ENCODE measurements at places on chromosomes 12 and 14.

DNA sequence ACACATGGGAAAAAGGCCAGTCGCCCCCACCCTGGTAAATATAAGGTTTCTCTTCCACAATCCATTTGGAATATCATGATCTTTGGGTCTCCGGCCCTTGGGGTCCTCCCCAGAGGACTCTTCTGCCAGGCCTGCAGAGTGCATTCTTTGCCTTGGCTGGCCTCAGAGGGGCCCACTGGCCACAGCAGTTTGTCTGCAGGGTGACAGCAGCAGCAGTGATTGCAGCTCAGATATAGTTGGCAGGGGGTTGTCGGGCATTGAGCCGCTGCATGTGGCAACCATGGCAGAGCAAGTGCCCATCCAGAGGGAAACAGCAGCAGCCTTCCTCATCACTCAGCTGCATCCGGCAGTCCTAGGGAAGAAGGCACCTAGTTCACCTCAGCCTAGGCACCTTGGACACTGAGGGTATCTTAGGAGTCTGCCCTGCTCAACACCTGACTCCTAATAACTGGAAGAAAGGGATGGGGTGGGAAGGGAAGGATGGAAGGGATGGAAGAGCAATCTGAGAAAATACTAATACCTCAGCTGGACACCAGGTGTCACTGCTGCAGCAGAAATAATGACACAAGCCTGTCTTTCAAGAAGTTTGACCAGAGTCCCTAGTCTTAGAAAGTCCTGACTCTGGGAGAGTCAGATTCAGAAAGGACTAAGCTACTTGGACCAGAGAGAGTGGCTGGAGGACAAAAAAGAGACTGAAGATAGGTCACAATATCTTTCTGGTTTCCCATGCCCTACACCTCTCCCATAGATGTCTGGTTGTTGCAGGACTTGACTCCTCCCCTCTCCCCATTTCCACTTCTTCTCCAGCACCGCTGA, 8.9 kb downstream of the AJUBA start:
- no peak for DNase-seq

DNA sequence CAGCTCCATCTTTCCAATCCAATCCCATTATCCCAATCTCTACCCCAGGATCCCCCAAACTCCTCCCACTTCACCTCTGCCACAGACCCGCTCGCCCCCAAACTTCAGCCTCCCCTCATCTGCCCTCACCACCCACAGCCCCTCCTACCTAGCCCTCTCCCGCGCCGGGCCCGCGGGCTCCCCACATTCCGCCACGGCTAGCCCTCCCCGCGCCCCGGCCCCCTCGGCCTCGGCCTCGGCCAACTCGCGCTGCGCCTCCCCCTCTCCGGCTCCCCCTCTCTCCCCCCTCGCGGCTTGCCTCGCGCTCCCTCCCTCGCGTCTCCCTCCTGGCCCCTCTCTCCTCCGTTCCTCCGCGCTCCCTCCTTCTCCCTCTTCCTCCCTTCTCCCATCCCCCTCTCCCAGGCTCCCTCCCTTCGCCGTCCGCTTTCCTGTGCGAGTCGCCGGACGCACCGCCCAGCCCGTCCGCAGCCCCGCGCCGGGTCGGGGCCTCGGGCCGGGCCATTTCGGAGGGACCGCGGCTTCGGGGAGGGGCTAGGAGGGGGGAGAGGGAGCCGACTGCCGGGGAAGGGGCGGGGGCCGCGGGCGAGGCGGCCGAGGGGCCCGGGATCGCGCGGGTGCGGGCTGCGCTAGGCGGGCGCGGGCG, at the start of gene ATN1:
TSS of gene ATN1 (plus strand) at position 581 of the 643 bp plus-strand sequence. CDS start 6,043 bp downstream, outside the sequence.
- peak; percentile 46 for DNase-seq

DNA sequence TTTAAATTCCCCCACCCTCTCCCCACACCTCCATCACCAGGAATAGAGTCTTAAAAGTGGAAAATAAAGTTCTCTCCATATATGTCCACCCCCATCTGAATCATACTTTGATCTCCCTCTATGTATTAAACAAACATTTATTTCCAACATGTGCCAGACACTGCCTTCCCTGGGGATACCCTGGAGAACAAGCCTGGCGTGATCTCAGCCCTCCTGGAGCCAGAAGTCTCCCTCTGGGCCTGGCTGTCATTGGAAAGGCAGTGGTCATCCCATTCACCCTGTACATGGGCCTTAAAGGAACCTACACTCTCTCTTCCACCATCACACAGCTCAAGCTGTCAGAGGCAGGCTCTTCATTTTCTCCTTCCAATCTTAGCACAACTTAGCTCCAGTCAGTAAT, 143.6 kb downstream of the EMP1 start:
- DNase-seq: no peak

DNA sequence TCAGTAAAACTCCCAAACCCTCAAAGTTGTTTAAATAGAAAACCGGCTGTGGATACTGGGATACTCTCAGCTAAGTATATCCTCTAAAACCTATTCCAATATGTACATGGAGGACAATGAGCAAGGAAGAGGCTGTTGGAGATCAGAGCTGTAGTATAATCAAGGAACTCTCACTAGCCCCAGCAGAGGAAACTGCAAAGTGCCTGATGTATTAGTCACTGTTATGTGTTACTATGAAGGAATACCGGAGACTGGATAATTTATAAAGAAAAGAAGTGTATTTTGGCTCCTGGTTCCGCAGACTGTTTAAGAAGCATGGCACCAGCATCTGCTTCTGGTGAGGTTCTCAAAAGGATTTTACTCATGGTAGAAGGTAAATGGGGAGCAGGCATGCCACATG, 65.6 kb upstream of the RPL10L start:
- no peak for DNase-seq

DNA sequence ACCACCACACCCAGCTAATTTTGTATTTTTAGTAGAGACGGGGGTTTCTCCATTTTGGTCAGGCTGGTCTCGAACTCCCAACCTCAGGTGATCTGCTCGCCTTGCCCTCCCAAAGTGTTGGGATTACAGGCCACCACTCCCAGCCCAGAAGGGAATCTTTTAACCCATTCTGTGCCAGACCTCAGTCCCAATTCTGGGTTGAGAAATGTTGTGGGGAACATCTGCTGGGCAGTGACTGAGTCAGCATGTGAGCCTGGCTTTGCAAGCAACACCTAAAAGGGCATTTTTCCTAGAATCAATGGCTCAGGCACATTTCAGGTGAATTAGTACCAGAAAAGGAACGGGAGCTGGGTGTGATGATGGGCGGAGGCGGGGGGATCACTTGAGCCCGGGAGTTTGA, 7.6 kb upstream of the SPATS2 start:
- no peak for DNase-seq

DNA sequence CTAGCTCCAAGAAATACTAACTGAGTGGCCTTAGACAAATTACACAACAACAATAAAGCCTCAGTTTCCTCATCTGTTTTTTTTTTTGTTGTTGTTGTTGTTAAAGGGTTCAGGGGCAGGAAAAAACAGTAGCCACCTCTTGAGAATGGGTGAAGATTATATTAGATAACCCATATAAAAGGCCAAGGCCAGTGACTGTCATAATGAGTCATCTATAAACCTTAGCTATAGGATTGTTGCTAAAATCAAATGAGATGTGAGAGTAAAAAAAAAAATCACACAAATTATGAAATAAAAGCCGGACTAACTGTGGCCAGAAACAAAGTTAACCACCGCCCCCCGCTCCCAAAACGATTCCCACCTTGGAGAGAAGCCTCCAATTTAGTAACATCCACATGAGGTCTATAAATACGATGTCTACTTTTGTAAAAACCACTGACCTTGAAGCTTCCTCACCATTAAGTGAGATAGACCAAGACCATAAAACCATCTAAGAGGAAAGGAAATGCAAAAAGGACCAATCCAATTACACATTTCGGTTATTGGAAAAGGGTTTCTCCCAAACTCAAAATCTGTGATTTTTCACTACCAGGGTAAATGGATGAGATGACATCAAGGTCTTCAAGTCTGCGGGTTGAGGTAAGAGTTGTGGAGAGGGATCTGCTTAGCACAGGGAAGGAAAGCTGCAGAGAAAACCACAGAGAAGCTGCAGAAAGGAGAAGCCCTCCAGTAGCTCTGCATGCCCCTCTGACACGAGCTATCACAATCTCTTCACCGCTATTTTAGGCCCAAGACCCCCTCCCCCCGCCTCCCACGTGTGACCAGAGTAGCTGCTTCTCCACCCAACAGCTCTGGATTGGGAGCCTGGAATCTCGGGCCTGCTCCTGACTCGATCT, 1.0 kb downstream of the NAA25 start:
- DNase-seq: no peak

- DNase-seq: no peak
Observed at GRCh38 chr14:41875116-41875515, 268.4 kb downstream of the LRFN5 start.

Measured in T-helper 9 cell (primary cell).